Activated CD4-positive, alpha-beta T cell treated with anti-CD3 and anti-CD28 coated beads, Interleukin-2, Interleukin-6, amounts not matched to agents 100 ng/mL and 50 ng/mL, durations not matched to agents 16 hours and 8 hours (primary cell): ENCODE measurements at places on chromosomes 5 and 9.

GRCh38 chr9:33013962-33014664 lies 11.0 kb upstream of the DNAJA1 start:
- DNase-seq: no peak

DNA sequence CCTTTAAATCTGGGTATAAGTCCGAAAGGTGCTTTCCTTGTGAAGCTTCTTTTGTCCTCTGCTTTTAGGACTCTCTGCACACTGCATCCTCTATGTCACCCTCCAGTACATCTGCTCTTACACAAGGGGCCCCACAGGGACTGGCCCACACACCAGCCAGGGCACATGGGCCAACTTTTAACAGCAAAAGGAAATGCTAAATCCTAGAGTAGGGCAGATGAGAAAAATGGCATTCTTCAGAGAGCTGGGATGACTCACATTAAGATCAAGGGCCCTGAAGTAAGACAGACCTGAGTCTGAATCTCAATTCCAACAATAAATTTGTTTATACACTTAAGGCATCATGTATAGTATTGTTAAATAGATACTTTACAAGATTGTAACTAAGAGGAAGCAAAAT lies 40.3 kb upstream of the CDKN2B start:
- DNase-seq: no peak

- DNase-seq: no peak
Observed at GRCh38 chr9:89448821-89449220, 49.1 kb downstream of the SEMA4D start.

DNA sequence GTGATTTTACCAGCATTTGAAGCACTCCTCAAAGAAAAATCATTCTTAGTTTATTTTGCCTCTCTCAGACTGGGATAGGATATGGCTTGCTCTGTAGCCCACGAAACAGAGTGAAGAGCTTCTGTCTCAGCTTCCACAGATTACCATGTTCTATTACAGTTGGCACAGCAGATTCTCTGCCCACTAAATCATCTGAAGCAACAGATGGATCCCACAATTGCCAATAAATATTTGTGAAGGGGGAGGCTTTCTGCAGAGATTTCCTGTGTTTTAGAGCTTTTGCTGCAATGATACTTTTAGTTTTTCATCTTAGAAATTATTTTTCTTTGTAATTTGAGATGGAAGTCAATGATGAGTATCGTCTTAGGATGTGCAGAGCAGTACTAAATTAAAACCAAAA lies 12.3 kb upstream of the MAP3K1 start:
- DNase-seq: no peak

GRCh38 chr5:178242416-178242815 lies 9.8 kb upstream of the PHYKPL start:
- DNase-seq: no peak

DNA sequence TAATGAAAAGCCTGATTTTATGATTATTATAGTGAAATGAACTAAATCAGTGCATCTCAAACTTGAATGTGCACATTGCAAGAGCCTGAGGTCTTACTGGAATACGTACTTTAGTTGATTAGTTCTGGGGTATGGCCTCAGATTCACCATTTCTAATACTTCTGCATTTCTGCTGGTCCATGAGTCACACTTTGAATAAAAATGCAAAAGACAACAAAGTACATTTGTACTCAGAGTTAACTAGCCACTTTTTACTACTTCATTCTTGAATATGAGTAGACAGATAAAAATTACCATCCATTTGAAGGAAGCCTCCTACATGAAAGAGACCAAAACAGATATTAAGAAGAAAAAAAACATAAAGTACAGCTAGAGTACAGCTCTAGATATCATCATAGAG lies 27.1 kb upstream of the PRR16 start:
- no peak for DNase-seq

- no peak for DNase-seq
Observed at GRCh38 chr5:173530547-173530946, 85.9 kb downstream of the BOD1 start.

DNA sequence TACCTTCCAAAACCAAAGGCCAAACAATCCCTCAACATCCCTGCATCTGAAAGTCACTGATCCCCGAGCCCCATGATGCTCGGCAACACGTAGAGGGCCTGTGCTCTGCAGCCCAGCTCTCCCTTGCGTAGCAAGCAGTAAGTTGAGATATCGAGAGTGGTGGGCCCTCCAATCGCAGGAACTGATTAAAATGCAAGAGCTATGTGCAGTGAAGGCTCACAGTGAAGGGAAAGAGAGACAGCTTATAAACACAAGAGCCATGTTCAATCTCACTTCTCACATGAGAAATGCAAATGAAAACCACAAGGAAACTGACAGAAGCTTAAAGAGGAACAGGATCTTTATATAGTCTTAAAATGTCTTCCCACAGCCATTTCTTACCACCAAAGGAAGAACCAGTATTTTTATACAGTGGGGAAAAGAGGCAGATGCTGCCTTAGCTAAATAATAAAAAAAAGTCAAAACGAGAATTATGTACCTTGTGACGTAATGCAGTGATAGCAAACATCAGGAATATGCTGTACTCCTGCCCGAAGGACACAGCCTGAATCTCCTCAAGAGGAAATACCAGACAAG lies 24.6 kb downstream of the TTF1 start:
- DNase-seq: no peak

- no peak for DNase-seq
Observed at GRCh38 chr9:125376261-125377226, 114.9 kb downstream of the GAPVD1 start.

DNA sequence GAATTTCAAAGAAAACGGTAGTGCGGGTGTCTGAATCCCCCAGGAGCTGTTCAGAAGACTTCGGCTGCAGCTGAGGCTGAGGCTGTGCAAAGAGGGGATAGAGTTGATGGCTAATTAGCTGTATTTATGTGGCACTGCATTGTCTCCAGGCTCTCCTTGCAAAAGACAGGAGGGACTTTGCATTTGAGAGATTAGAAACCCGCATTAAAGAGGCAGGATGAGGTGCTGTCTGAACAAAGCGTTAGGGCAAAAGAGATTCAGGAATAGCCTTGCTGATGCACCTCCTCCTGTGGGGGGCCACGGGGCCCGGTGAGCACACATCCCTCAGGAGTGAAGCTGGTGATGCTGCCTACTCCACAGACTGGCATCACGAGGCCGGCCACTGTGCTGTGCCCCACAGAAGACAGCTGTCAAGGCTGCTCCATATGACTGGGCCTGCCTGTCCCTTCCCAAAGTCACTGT lies 343.6 kb upstream of the DAP start:
- DNase-seq: no peak

DNA sequence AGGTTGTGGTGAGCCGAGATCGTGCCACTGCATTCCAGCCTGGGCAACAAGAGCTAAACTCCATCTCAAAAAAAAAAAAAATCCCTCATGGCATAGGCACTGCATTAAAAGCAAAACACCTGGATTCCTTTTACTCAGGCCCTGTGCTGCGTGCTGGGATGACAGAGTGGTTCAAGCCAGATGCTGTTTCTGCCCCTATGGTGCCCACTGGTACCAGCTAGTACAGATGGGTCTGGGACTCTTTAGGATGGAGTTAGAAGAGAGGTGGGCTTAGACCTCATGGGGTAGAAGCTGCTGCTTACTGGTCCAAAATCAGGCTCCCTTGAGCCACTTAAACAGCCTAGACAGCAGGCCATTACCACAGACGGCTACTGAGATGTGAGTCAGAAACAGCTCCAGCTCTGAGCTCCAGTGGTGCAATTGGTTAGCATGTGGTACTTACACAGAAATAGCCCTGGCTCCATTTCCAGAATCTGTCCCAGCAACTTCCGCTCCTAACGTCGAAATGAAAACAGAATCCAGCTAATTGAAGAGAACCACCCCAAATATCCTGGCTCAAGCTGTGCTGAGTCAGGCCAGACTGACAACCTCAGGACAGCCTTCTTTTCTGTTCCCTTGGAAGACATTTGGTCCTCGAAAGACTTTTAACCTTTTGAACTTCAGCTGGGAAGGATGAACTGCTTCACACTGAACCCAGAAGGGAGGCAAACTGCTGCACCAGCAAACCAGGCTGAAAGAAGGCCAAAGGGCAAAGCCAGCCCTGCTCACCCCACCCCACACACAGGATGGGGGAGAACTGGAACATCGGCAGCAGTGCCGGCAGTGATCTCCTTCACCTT lies 15.5 kb downstream of the C5orf15 start:
- DNase-seq: no peak

DNA sequence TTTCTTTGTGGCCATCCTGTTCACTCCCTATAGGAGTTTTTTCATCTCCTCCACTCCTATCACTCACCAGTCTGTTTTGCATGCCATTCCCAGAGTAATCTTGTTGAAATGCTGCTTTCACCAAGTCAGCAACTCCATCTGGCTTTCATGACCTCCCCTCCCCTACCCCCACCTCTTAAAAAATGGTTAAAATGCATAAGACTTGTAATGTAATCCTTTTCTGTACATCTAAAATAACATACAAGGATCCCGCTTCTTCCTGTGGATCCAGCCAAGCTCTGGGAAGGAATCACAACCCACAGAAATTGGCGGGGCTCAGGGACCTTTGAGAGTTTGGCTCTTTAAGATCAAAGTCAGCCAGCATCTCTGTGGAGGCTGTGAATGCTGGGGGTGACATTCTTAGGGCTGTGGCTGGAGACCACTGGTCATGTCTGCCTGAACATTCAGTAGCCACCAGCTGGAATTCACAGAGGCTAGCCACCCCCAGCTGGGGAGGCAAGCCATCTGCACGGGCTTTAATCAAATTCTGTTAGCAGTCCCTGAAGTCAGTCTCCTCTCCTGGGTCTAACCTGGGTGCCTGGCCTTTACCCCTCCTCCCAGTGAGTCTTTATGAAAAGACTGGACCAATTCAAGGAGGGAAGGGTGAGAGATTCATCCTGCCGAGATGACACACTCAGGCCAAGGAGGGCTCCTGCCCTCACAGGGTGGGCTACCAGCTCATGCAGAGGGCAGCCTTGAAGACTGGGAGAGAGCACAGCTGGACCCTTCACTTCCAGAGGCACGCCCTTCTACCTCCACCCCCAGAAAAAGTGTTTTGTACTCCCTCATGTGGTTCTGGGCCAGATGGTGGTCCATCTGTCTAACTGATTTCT lies 132.9 kb downstream of the LIFR start:
- no peak for DNase-seq

GRCh38 chr9:4590430-4591122 lies 71.5 kb upstream of the PLPP6 start:
- DNase-seq: no peak

DNA sequence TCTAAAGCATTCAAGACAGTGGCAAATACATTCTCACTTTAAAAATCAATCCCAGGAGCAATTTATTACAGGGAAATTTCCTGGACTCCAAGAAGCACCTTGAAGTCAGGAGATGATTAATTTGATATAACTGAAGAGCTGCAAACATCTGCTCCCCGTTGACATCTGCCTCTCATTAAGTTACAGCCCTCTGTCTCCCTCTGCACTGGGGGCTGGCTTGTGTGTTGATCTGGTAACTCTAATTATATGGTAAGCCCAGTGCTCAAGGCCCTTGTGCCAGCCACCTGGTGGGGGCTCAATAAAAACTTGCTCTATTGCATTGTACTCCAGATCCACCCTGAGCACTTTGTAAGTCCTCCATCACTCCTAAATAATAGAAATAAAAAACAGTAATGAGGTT lies 131.1 kb upstream of the ZNF462 start:
- no peak for DNase-seq

DNA sequence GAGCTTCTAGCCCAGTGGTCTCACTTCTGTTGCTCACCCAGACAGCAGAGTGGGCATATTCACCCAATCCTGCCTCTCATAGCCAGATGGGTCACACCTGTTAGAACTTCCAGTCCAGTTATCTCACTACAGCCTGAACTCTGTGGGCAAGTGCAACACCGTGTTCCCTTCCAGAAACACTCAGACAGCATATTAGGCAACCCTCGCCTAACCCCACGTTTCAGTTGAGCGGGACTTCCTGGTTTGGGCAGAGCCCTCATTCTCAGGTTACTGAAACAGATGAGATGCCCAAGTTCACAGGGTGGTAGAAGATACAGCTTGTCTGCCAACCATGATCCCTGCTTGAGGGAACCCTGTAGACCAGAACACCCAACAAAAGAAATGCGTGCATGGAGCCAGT lies 538.2 kb downstream of the CYLC2 start:
- no peak for DNase-seq

DNA sequence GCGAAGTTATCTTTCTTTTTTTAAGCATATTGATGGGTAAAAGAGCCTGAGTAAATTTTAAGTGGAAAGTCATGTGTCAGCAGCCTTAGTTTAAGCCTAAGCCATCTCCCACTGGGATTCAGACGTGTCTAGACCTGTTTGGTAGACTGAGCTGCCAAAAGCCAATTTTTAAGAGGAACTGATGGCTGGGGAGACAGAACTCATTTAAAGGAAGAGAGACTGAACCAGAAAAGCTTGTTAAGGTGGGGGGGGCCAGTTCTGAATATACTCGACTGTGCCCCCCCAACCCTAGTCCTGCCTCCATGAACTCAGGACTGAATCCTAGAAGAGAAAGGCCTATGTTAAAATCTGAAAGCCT lies 58.3 kb upstream of the PLPP1 start:
- DNase-seq: no peak

GRCh38 chr9:137453643-137454081 lies 5.5 kb downstream of the NSMF start:
- peak; percentile 80 for DNase-seq

DNA sequence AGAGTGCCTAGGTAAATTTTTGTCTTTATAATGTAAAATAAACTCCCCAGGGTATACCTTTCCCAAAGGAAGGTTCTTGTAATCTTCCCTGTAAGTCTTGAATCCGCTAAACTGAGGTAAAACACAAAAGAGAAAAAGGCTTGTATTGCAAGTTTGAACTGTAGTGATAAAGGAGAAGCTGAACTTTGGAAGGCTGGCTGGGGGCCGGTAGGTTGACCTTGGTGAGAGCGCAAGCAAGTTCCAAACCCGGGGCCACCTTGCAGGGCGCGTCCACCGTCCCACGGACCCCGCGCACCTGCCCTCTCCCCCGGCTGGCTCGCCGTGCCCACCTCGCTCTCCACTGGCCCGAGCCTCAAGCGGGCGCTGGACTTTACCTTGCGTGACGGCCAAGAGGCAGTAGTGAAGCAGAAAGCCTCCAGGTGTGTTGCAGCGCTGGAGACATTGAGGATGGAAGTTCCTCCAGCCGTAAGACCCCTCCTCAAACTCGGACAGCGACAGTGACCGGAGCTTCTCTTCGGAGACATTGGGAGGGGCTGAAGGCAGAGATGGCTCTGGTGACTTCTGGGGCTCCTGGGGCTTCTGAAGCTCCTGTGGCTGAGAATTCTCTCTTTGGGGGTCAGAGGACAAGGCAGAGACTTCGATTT lies 428 bp downstream of the SLCO4C1 start:
- no peak for DNase-seq

DNA sequence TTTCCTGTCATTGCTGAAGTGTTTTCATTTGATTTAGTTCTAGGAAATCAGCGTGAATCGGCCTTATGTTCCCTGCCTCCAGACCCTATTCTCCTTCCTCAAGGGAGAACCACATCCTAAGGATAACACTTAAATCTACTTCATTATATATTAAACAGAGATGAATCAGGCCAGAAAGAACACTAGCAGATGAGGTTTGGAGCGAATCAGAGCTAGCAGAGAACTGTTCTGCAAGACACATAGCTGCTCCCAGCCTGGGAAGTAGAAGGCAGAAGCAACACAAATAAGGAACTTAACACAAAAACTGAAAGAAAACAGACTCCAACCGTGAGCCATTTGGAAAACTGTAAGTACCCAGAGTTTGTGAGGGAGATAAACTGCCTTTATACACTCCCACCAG lies 718.2 kb downstream of the SEMA5A start:
- DNase-seq: no peak

GRCh38 chr5:148063861-148064260 lies at the start of gene SPINK5:
TSS of gene SPINK5 (plus strand) at chr5:148063980. CDS start at chr5:148064045, 65 bp downstream.
- DNase-seq: no peak
